ENCODE measurements at places on chromosomes 6 and 20.

DNA sequence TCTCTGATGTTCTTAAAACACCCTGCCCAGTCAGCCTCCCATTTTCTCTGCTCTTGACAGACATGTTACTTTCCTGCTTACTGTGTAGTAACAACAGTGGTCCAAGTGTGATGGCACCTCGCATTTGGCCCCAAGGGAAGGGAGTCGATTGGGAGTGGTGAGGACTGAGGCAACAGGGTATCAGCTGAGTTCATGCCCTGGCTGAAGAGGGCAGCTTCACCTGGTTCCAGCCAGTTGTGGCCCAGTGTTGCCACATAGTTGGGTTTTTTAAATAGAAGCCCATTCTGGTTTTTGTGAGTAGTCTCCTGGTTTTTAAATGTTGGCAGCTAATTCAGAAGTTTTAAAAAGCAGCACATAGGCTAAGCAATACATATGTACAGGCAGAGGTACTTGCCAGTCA is 37.2 kb downstream of the ARFGEF2 start:
- DNase-seq: no peak

DNA sequence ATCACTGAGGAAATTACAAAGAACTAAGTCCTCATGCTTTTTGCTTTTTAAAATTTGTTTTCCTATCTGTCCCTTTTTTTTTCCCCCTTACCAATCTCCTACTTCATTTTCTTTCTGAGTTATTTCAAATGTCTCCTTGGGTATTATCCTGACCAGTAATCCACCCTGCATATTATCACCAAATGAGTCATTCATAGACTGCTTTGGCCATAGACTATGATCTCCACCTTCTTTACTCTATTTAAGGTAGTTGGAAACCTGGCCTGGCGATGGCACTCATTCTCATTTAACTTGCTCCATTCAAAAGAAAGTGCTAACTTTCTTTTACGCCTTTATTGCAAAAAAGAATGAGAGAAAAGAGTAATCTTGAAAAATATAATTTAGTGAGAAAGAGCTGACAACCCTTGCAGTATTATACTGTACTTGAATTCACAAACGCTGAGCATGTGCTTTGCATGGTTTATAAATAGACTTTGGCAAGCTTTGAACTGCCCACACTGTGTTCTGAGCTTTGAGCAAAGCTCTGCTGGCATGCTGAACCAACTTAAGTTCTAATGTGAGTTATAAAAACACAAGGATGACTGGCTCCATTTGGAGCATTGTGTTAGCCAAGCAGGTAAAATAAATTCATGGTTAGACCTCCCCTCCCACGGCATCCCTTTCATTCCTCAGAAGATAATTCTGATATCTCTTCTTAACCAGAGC is 198.9 kb downstream of the NKAIN2 start:
- DNase-seq: no peak

GRCh38 chr6:11423072-11423471 is 114.5 kb upstream of the TMEM170B start:
- DNase-seq: no peak

DNA sequence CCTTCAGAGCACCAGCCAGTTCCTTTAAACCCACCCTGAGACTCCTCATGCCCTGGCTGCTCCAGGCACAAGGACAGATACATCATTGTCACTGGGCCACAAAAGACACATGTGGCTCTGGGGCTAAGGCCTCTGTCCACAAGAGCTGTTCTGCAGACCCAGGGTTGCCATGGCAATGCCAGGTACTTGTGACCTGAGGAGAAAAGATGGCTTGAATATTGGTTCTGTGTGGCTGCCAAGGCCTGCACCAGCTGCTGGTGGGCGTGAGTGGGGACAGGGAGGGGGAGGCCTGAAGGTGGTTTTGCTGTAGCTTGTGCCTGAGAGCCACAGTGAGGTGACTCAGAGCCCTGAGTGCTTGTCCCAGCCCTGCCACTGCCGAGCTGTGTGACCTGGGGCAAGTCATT is 31.8 kb downstream of the SAYSD1 start:
- DNase-seq: no peak

DNA sequence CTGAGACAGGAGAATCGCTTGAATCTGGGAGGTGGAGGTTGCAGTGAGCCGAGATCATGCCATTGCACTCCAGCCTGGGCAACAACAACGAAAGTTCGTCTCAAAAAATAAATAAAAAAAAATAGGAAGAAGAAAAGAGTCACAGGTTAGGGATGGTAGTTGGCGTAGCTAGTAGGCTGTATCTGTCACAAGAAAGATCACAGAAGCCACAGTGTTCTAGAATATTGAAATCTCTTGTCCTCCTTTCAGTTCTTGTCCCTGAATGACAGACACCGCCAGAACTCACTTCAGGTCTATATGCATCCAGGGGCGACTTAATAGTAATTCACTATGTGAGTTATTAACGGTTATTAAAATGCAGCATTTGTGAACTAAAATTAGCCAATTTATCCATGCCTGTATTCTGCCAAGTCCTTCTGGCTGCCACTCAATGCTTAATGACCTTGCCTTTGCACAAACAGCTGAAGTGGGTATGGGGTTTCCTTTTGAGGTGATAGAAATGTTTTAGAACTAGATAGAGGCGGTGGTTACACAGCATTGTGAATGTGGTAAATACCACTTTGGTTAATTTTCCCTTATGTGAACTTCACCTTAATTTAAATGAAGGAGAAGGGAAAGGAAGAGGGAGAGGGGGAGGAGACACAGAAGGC is 41.3 kb upstream of the ZMYND8 start:
- DNase-seq: no peak

DNA sequence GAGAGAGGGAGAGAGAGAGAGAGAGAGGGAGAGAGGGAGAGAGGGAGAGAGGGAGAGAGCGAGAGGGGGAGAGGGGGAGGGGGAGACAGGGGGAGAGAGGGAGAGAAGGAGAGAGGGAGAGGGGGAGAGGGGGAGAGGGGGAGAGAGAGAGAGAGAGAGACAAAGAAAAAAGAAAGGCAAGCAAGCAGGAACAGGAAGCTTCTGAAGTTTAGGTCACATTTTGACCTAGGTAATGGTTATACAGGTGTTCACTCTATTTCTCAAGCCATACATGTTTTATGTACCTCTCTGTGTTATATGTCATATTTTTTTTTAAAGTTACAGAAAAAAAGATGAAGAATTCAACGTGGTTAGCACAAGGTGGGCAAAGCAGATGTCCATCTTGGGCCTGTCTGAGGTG is 9.4 kb downstream of the NHSL1 start:
- no peak for DNase-seq
